GM10248 (cell line): ENCODE measurements at places on chromosomes 16 and 17.

- no peak for DNase-seq
These were observed 75.7 kb downstream of the MYO1D start for GRCh38 chr17:32801193-32801592.

- DNase-seq, result no peak
These were observed 1.4 kb downstream of the SLC4A1 start for GRCh38 chr17:44266402-44267164.

- no peak for DNase-seq
These were observed 15.4 kb upstream of the HSBP1 start for GRCh38 chr16:83792391-83792790.

DNA sequence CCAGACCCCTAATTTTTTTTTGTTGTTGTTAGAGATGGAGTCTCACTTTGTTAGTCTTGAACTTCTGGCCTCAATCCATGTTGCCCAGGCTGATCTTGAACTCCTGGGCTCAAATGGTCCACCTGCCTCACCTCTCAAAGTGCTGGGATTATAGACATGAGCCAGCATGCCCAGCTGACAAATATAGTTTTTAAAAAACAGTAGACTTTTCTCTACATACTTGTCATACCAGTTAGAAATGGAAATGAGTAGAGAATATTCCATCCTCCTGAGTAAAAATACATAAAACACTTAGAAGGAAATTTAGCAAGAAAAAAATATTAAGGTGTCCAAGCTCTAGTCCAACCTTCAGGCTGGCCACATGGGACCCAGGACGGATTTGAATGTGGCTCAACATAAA is 21.4 kb downstream of the C16orf78 start:
- no peak for DNase-seq

DNA sequence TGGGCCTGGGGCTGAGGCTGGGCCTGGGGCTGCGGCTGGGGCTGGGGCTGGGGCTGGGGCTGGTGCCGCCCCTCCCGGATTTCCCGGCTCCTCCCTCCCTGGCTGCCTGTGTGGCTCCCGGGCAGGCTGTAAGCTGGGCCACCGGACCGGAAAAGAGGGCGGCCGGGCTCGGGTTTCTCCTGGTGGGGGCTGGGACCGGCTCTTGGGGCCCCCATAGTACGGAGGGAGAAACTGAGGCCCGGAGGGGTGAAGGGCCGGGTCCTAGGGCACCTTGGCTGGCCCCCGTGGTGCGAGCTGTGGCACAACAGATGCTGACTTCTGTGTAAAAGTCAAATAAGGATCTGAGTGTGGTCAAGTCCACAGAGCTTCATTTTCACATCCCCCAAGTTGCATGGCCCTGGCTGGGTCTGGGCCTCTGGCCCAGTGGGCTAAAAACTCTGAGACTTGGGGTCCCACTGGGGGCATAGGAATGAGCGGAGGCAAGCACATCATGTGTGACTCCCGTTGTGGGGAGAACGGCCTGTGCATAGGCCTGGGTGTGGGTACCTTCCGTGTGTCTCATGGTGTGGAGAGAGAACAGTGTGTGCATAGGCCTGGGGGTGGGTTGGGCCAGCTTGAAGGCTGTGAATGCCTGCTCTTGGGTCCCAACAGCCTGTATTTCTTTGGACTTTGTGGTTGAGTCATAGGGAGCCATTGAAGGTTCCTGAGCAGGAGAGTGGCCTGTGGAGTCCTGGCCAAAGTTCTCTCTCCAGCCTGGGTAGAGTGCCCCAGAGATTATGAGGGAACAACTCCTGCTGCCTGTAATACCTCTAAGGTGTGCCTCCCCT is 123.9 kb upstream of the CIBAR2 start:
- peak; percentile 71 for DNase-seq

DNA sequence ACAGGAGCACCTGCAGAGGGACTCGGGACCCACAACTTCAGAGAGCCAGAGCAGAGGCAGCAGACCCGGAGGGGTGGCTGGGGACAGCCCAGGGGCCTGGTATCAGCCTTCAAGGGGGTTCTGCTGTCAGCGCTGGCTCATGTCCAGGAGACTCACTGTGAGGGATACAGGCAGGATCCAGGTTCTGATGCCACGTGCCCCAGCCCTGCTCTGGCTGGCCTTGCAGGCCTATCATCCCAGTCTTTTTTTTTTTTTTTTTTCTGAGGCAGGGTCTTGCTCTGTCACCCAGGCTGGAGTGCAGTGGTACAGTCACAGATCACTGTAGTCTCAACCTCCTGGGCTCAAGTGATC is 9.0 kb upstream of the MTSS2 start:
- DNase-seq, result no peak
